ENCODE measurements at places on chromosomes 5 and 9.

DNA sequence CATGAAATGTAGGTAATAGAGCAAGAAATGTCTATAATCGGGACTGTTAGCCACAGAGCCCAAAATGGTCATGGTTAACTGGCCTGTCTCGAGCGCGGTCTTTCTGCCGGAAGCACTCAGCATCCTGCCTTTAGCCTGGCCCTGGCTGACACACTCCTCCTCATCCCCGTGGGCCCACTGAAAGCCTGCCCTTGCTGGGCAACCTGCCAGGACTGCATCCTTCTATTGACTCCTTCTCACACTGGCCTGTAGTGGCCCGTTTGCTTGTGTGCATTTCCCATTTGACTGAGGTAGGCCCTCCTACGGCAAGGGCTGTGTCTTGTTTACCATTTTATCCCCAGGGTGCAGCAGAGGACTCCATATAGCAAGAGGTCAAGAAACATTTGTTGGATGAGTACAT is 215.7 kb downstream of the ATPSCKMT start:
- no peak for DNase-seq

DNA sequence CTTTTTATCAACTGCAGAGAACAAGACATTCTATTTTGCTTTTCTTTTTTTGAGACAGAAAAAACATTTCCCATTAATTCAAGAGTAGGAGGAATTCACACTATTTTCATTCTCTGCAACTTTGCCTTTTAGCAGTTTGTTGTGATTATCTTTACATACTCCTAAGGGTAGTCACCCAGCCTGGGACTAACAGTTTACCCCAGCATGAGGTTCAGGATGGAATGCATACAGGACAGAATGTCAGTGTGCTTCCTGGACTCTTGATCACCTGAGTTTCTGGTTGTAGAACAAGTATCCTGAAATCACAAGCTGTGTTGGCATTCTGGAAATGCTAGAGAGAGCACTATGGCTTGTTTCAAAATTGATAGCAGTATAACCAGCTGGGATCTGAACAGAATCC is 368.1 kb downstream of the KIF4B start:
- no peak for DNase-seq

DNA sequence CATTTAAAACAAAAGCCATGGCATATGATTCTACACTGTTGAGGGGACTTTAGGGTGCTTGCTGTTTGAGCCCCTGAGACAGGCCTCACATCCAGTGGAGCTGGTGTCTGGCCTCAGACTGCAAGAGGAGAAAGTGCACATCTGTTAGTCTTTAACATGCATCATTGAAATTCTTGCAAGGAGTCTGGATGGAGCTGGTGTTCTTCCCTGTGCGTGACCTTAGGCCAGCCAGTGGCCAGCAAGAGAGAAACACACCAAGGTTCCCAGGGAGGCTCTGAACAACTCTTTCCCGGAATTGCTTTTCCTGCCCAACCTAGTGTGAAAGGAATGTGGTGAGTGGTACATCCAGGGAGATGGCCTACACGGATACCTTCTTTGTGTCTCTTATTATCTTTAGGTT is 282.8 kb upstream of the TNC start:
- no peak for DNase-seq

- no peak for DNase-seq
These were observed 35.1 kb downstream of the FAM13B start for GRCh38 chr5:137997726-137998213.

DNA sequence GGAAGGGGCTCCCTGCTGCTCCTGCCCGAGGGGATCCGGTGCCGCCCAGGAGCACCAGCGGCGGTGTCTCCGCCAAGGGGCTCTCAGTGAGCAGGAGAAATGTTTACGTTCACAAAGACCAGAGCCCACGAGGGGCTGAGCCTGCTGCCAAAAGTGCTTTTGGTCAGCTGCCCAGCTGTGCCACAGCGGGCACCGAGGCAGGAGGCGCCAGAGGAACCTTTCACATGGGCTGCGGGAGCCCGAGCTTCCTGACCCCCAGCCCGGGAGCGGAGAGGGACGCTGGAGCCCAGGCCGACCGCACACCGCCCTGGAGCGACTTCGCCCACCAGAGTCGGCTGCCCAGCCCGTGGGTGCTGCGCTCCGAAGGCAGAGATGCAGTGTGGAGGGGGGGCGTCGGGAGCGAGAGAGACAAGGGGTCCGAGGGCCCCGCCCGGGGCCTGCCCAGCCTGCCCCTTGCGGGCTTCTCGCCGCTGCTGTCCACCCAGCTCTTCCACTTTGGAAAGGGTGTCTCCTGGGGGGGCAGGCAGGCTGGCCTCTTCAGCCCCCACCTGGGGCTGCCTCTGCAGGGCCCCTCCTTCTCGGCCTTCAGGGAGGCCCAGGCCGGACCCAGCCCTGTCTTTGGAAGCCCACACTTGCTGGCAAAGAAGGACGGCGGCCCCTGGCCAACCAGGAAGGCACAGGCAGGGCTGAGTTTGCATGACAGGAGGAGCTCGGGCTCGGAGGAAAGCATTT is 7.9 kb downstream of the PPP1R26 start:
- DNase-seq: no peak

- peak; percentile 85 for DNase-seq
These were observed 116.9 kb downstream of the ARRDC3 start for GRCh38 chr5:91266184-91266705.

DNA sequence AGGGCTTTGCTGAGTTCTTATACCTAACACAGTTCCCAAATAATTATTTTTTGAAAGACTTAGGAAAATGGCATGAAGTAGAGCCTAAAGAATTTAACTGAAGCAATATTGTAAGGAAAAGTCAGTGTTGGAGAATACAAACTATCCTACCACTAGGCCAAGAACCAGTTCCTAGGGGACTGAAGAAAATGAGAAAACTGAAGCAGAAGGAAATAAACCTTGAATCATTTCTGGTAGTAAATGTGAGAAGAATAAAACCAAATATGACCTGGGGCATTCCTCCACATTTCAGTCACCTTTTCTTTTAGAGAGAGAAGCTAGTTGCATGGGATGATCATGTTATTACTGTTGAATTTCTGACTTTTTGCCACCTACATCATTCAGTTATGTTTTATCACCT is 1393.9 kb upstream of the C9orf72 start:
- no peak for DNase-seq

GRCh38 chr5:147804334-147804733 is 21.8 kb upstream of the JAKMIP2 start:
- no peak for DNase-seq

DNA sequence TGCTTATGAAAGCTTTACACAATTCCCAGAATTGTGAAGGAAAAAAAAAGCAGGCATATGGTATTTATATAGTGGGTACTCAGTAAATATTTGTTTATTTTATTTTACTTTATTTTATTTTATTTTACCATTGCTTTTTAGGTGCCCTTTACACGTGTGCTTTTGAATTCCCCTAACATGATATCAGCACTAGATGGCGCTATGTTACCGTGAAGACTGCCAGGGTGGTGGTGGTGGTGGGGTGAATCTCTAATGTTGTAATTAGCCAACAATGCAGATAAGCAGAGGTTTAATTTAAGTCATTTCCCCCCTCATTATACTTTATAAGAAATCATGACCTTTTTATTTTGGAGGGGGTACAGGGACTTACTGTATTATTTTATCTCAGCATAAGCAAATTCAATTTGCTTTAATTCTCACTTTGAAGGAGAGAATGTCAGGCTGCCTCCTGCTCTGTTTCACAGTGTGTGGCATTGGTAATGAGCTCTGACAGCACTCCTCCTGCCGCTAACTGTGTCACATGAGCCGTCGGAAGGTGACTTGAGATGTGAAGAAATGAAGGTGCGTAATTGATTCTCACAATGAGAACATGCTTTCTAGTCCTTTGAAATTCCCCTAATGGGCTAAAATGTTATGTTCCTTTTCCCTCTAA is 165.6 kb downstream of the YTHDC2 start:
- peak; percentile 76 for DNase-seq

DNA sequence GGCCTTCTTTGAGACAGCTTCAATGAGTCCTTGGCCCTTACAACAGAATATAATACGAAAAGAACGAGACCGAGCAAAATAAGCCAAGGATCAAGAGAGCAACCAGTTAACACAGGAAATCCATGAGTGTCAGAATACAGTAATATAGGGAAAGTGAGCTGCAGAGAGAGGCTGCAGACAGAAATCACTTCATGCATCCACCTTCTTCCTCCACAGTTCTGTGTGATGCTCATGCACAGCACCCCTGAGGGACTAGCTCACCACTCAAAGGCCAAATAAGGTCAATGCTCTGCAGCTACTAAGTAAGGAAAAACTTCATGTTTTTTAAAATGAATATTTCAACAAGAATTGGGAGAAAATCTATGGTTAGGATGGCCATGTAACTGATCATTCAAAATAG is 257.1 kb downstream of the MCTP1 start:
- no peak for DNase-seq

GRCh38 chr9:18826248-18826647 is 206.8 kb downstream of the SAXO1 start:
- no peak for DNase-seq

DNA sequence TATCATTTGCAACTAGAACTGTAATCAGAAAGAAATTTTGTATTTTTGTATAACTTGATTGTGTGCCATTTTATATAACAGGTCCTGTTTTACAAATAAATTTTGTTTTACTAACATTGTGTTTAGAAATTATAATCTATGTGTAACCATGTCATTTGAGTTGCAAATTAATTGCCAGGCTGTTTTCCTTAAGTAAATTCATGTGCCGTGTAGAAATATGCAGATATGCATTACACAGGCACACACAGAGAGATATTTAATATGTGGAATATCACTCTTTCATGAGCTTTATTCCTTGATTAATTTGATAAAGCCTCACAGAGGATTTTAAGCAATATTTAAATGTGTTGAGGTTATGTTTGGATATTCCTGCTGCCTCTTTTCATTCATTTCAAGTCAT is 56.5 kb upstream of the FSD1L start:
- no peak for DNase-seq

DNA sequence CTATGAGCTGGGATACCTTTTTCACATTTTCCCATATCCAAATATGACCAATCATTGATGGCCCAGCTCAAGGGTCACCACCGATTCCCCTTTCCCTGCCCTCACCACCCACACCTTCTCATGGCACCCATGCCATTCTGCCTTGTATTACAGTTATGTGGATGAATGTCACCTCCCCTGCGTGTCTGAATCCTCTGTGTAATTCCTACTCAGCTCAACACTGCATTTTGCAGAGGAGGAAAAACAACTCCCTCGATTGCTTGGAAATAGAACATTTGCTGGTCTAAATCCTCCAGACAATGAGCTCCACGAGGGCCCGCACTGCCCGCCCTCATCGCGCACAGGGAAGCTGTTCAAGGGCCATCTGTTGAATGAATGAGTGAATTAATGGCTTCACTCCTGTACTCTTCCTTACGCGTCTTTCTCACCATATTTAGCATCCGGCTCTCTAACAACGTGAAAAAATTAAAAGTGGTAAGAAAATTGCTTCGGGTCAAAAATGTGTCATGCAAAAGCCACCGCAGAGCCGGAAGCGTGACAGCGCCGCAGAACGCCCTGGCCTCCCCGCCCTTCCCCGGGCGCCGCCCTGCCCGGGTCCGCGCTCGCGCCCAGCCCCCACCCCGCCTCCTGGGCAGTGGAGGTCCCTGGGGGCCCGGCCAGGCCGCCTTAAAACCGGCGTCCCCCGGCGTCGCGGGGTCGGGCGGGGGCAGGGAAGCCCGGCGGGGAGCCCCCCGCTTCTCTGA is 704 bp downstream of the SUSD1 start:
- DNase-seq: peak; percentile 74

- DNase-seq: no peak
These were observed 157.6 kb upstream of the TUT7 start for GRCh38 chr9:86511614-86512360.

- DNase-seq: peak; percentile 66
These were observed 139.9 kb downstream of the GADD45G start for GRCh38 chr9:89744730-89745129.

DNA sequence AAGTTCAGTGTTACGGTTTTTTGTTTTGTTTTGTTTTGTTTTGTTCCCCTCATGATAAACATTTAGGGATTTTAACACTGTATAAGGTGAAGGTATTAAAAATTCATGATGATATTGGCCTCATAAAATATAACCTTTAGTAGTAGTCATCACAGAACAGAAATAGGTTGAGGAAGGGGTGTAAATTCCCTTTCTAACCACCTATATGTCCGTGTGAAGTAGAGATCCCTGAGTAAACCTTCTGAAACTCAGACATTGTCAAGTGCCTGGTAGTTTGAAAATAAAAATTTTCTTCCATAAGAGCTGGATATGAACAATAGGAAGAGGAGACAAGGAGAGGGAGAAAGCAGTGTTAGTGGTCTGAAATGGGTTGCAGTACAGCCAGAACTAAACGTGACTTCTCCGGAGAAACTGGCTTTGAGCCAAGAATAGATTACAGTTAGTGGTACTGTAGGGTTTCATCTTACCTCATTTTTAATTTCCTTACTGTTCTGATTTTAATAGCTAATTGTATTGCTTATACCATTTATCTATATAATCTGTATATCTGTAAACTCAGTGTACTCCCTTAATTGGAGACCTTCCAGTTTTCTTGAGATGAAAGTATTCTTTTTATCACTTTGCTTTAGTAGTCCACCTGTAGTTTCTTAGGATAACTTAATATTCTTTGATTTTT is 18.3 kb downstream of the UGCG start:
- DNase-seq: no peak

- no peak for DNase-seq
These were observed 4.5 kb downstream of the LTC4S start for GRCh38 chr5:179798144-179798770.

DNA sequence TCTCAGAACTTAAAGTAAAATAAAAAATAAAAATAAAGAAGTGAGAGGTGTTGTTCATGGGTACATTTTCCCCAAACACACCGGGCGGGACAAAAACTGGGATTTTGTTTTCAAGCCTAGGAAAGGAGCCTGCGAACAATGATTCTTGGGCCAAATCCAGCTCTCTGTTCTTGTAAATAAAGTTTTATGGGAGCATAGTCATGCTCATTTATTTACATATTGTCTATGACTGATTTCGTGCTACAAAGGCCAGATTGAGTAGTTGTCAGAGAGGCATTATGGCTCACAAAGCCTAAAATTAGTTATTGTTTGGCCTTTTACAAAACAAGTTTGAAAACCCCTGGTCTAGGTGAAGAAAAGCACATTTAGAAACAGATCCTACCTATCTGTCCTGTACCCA is 821.0 kb upstream of the GRAMD2B start:
- no peak for DNase-seq

DNA sequence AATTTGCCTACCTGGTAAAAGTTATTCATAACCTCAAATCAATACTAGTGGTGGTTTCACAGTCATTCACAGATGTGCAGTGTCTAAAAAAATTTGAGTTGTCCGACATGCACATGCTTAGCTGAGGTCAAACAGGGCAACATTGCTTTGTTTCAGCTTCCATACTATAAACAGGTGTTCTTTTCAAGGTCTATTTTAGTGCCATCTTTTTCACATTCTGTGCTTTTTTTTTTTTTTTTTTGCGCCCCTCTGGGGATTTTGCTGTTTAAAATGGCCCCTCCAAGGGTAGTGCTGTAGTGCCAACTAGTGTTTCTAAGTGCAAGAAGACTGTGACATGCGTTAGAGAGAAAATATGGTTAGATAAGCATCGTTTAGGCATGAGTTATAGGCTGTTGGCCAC is 14.5 kb downstream of the PHAX start:
- no peak for DNase-seq

- DNase-seq: peak; percentile 85
These were observed 27.8 kb downstream of the NFIL3 start for GRCh38 chr9:91395553-91396471.

GRCh38 chr9:79765466-79765865 is 193.7 kb downstream of the TLE4 start:
- DNase-seq: no peak

All from RWPE1 (cell line).